Effector memory CD4-positive, alpha-beta T cell (primary cell): ENCODE measurements at places on chromosomes 12 and 14.

GRCh38 chr12:96427269-96427729 lies 27.1 kb upstream of the CDK17 start:
- H3K27ac ChIP-seq, result no peak overlapping the region
- H3K27me3 ChIP-seq, result no peaks in the 10 kb centered on the region
- H3K36me3 ChIP-seq, result no peaks in the 10 kb centered on the region
- DNase-seq, result no peak

DNA sequence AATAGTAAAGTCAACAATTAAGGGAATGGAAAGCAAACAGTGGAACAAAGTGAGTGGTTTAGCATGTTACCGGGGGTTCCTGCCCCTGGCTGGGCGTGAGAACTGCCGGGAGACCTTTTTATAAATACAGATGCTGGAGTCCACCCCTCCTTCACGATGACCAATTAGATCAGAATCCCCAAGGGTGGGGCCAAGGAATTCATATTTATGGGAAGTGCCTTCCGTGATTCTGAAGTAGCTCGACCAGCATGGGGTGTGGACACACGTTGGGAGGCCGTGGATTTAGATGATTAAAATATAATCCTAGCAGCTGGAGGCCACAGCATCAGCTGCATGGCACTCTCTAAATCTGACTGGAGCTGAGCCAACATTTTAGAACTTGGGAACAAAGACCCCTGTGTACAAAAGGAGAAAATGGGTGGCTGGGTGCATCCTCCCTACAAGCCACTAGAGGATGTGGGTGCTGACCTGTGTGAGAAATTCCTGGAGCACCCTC lies 87.9 kb downstream of the SRRM4 start:
- H3K36me3 ChIP-seq, result no peaks in the 10 kb centered on the region
- H3K4me3 ChIP-seq, result no peak overlapping the region
- H3K27me3 ChIP-seq, result no peaks in the 10 kb centered on the region
- H3K27ac ChIP-seq, result no peak overlapping the region
- no peak for DNase-seq

- no peak for DNase-seq
- peaks cover 5% of the 10 kb centered on the region for H3K4me1 ChIP-seq
- no peaks in the 10 kb centered on the region for H3K36me3 ChIP-seq
- no peak overlapping the region for H3K4me3 ChIP-seq
These were observed 6.3 kb downstream of the MSI1 start for GRCh38 chr12:120362516-120363273.

GRCh38 chr12:4421590-4422031 lies 24.0 kb downstream of the FGF6 start:
- H3K4me3 ChIP-seq, result no peak overlapping the region
- H3K27me3 ChIP-seq, result no peaks in the 10 kb centered on the region
- DNase-seq, result peak; percentile 5
- H3K4me1 ChIP-seq, result no peaks in the 10 kb centered on the region
- H3K27ac ChIP-seq, result no peak overlapping the region
